Type B pancreatic cell (in vitro differentiated cells): ENCODE measurements at places on chromosomes 2 and 18. TPM values are rescaled to one million over a fixed set of nuclear protein-coding genes. Genes with fewer than 3 reads are reported as not detected.

The IL18RAP gene
- total RNA-seq, result 1.2 and 2.5 TPM in 2 replicates

The PJVK gene
- total RNA-seq, result 2.3 and 8.0 TPM in 2 replicates

The RGPD3 gene
- 0.07 and 0.17 TPM in 2 replicates for total RNA-seq

The SOWAHC gene
- 15.5 and 25.6 TPM in 2 replicates for total RNA-seq

The VPS4B gene
- 57.2 and 119 TPM in 2 replicates for total RNA-seq

- no peaks in the 10 kb centered on the region for H3K36me3 ChIP-seq
- no peaks in the 10 kb centered on the region for H3K4me1 ChIP-seq
- DNase-seq, result no peak
- H3K4me3 ChIP-seq, result no peak overlapping the region
- H3K27ac ChIP-seq, result no peak overlapping the region
- H3K27me3 ChIP-seq, result no peaks in the 10 kb centered on the region
Measured at GRCh38 chr2:86697551-86698104, 22.5 kb upstream of the RMND5A start.

- H3K4me1 ChIP-seq, result no peaks in the 10 kb centered on the region
- no peak overlapping the region for H3K4me3 ChIP-seq
- no peak overlapping the region for H3K27ac ChIP-seq
- H3K36me3 ChIP-seq, result no peaks in the 10 kb centered on the region
- H3K27me3 ChIP-seq, result no peaks in the 10 kb centered on the region
Measured at GRCh38 chr18:39037925-39038324, 1472.3 kb upstream of the CELF4 start.

DNA sequence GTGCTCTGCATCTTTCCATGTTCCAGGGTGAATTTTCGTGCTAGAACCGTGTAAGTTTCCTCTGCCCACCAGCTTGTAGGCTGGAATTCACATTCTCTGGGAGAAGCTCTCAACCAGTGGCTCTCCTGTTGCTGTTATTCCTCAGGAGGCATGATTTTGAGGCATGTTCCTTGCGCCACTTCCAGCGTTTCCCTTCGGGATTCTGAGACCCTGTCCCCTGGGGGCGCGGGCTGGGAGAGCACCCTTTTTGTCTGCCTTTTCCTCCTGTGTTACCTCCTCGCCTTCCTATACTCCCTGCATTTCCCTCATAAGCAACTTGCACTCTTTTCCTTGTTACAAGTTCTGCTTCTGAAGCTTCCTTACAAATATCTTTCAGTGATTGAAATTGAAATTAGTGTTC, 156.4 kb downstream of the PTPRM start:
- H3K4me3 ChIP-seq, result no peak overlapping the region
- no peak overlapping the region for H3K27ac ChIP-seq
- no peaks in the 10 kb centered on the region for H3K27me3 ChIP-seq
- no peaks in the 10 kb centered on the region for H3K36me3 ChIP-seq

DNA sequence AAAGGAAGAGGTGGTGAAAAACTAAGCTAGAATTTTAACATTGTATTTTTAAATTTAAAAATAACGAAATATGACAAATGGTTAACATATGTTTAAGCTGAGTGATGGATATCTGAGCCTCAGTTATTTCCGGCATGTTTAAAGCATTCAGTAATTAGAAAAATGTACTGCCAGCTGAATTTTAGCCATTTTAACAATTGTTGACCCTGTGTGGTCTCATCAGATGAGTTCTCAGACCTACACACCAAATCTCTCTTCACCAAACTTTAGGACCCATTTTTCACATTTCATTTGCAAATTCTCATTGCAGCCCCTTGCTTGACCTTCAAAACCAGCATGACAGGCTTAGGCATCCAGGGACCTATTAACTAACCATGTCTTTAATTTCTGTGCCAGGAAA, 91.5 kb upstream of the RGPD4 start:
- DNase-seq, result no peak
- H3K4me3 ChIP-seq, result no peak overlapping the region
- H3K27ac ChIP-seq, result no peak overlapping the region
- H3K36me3 ChIP-seq, result no peaks in the 10 kb centered on the region
- H3K27me3 ChIP-seq, result peaks cover 16% of the 10 kb centered on the region
- H3K4me1 ChIP-seq, result peaks cover 7% of the 10 kb centered on the region

GRCh38 chr18:39773646-39774045, 2181.4 kb upstream of the PIK3C3 start:
- H3K4me1 ChIP-seq, result peaks cover 22% of the 10 kb centered on the region
- no peak overlapping the region for H3K27ac ChIP-seq
- H3K27me3 ChIP-seq, result no peaks in the 10 kb centered on the region
- H3K4me3 ChIP-seq, result no peak overlapping the region
- H3K36me3 ChIP-seq, result peaks cover 7% of the 10 kb centered on the region

- no peak overlapping the region for H3K4me3 ChIP-seq
- H3K27ac ChIP-seq, result no peak overlapping the region
- H3K36me3 ChIP-seq, result peaks cover 5% of the 10 kb centered on the region
- no peaks in the 10 kb centered on the region for H3K27me3 ChIP-seq
Measured at GRCh38 chr2:102789349-102790090, 27.7 kb downstream of the TMEM182 start.

DNA sequence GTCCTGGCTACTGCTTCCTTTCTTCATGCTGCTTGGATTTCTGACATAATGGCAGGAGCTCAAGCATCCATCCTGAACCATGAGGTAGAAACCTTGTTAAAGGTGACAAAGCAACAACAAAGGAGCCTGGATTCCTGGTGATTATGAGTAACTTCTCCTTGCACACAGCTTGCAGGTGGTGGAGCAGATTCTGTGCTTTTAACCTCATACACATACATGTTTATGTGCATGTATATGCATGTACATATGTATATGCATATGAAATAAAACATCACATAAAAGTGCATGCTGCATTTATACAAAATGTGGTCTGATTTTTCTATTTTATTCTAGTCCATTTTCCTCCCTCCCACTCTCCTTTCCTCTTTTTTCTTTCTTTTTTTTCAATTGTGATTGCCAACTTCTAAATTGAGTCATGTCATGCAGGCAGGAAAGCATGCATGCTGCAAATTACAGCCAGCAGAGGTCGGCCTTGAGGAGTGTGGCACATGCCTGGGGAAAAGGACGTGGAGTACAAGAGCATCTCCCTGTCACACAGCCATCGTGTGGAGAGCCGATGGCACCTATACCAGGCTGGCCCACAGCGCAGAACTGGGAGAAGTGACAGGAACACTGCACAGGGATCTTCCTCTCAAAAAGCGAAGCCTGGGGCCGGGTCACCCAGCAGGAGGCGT, 17.9 kb downstream of the LCT start:
- H3K4me3 ChIP-seq, result no peak overlapping the region
- no peaks in the 10 kb centered on the region for H3K4me1 ChIP-seq
- peaks cover 3% of the 10 kb centered on the region for H3K27me3 ChIP-seq
- peaks cover 7% of the 10 kb centered on the region for H3K36me3 ChIP-seq
- no peak for DNase-seq
- H3K27ac ChIP-seq, result no peak overlapping the region

DNA sequence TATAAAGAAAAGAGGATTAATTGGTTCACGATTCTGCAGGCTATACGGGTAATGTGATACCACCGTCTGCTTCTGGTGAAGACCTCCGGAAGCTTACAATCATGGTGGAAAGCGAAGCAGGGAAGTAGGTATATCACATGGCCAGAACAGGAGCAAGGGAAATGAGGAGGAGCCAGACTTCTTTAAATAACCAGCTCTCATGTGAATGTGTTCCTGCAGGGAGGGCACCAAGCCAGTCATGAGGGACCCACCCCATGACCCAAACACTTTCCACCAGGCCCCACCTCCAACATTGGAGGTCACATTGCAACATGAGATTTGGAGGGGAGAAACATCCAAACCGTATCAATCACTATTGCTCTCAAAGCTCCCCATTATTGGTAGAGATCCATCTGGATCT, 61.8 kb downstream of the EFEMP1 start:
- no peaks in the 10 kb centered on the region for H3K36me3 ChIP-seq
- no peaks in the 10 kb centered on the region for H3K27me3 ChIP-seq
- no peak overlapping the region for H3K27ac ChIP-seq
- no peak overlapping the region for H3K4me3 ChIP-seq
- DNase-seq, result no peak

- H3K27me3 ChIP-seq, result no peaks in the 10 kb centered on the region
- H3K4me1 ChIP-seq, result peaks cover 57% of the 10 kb centered on the region
- H3K27ac ChIP-seq, result peak overlapping the region; percentile 95
- no peak for DNase-seq
Measured at GRCh38 chr2:108619925-108620620, 85.8 kb downstream of the LIMS1 start.

DNA sequence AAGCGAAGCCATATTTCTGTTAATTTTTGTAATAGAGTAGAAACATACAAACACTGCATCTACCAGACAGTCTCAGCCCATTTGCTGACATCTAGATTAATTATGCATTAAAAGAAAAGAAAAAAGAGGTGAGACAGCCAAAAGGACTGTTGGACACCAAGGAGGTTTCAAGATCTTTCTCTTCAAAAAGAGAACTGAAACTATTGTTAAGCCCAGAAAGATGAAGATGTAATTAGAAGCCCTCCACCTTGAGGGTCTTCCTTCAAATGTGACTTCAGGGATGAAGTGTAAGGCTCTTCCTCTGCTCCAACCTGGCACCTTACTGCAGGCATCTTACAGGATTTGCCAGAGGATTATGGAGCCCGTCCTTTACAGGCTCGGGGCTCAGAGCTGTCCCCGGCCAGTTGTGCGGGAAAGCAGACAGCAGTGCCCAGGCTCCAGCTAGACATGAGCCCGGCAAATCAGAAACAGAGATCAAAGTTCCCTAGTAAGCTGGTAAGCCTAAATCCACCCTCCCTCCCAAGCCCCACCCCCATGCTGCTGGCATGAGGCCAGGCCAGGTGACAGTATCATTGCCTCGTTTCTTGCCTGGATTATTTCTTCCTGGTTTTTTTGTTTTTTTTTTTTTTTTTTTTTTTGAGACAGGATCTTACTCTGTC, 38.9 kb downstream of the ADI1 start:
- H3K4me1 ChIP-seq, result peaks cover 6% of the 10 kb centered on the region
- no peak for DNase-seq
- no peak overlapping the region for H3K4me3 ChIP-seq
- peaks cover 16% of the 10 kb centered on the region for H3K36me3 ChIP-seq
- H3K27me3 ChIP-seq, result no peaks in the 10 kb centered on the region

DNA sequence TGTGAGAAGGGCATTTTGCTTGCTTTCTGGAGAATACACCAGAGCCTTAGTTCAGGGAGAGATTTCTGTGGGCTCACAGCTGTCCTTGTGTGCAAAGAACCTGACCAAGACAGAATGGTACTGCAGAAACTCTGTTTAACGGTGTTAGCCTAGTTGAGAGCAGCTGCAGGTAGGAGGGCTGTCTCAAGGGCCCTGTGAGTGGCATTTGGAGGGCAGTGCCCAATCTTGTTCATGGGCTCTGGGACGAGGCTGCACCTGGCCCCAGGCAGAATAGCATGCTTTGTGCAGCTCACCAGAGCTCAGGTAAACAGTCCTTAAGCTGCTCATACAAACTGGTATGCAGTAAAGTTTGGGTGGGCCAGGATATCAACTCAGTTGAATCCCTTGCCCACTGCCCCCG, 16.9 kb upstream of the RGPD4 start:
- H3K27ac ChIP-seq, result no peak overlapping the region
- DNase-seq, result no peak
